ENCODE measurements at places on chromosomes 6 and 20.

- no peak for DNase-seq
Observed at GRCh38 chr6:122069932-122070331, 329.5 kb upstream of the HSF2 start.

GRCh38 chr20:53831812-53832211 is 238.2 kb upstream of the ZNF217 start:
- no peak for DNase-seq

DNA sequence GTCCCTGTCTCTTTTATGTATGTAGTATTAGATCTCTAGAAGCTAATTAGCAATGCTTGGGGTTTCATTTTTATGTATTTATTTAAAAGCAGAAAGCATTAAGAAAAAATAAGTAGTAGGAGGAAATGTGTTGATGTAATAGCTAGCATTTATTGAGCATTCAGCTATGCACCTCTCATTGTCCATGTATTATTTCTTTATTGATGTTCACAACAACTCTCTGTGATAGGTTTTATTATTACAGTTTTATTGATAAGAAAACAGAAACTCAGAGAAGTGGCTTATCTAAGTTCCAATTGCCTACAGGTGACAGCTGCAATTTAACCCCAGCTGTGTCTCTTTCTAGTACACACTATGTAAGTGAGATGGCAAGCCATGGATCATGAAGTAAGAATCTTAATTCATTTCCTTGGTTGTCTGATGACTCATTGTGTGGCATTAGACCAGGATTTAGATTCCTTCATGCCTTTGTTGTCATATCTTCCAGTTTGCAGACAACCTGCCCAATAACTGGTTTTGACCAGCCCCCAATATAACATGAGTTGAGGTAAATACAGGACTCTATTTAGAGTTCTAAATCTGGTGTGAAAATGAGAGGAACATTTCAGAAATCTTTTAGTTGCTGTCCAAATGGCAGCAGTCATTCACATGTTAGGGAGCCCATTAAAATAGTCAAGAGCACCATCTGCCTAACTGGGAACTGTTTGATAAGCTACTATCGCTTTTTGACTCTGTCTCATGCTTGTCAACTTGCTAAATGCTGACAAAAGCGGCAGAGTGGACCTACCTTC is 170.8 kb upstream of the PHACTR1 start:
- DNase-seq = no peak

GRCh38 chr20:34549291-34549928 is 9.1 kb upstream of the MAP1LC3A start:
- DNase-seq = peak; percentile 18

GRCh38 chr20:62066983-62067433 is 1.3 kb upstream of the TAF4 start:
- DNase-seq = no peak

GRCh38 chr20:12237772-12238171 is 320.1 kb downstream of the BTBD3 start:
- no peak for DNase-seq

- no peak for DNase-seq
Observed at GRCh38 chr20:59723607-59724456, 119.5 kb downstream of the PHACTR3 start.

DNA sequence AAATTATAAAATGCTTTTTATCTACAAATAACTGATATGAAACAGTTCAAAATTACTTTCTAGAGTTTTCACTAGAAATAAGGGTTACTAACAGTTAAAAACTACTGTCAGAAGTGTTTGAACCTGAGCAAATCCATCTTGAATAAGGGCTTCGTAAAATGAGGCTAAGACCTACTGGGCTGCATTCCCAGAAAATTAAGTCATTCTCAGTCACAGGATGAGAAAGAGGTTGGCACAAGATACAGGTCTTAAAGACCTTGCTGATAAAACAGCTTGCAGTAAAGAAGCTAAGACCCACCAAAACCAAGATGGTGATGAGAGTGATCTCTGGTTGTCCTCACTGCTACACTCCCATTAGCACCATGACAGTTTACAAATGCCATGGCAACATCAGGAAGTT is 93.7 kb downstream of the PLG start:
- DNase-seq = no peak

DNA sequence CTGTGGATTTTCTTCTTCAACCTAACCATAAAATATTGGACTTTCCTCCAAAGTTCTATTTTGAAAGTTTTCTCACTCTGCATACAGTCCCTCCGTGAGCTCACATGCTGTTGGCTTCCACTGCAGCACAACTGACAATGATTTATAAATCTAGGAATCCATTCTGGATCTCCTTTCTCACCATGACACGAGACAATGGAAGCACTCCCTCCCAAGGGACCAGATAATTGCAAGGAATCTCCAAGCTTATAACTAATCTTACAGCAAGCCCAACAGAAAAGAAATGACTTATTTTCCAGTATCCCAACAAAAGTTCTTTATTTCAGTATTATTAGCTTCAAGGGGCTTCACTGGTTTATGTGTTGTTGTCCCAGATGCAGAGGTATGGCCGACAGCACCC is 729.0 kb downstream of the RFPL4B start:
- no peak for DNase-seq

DNA sequence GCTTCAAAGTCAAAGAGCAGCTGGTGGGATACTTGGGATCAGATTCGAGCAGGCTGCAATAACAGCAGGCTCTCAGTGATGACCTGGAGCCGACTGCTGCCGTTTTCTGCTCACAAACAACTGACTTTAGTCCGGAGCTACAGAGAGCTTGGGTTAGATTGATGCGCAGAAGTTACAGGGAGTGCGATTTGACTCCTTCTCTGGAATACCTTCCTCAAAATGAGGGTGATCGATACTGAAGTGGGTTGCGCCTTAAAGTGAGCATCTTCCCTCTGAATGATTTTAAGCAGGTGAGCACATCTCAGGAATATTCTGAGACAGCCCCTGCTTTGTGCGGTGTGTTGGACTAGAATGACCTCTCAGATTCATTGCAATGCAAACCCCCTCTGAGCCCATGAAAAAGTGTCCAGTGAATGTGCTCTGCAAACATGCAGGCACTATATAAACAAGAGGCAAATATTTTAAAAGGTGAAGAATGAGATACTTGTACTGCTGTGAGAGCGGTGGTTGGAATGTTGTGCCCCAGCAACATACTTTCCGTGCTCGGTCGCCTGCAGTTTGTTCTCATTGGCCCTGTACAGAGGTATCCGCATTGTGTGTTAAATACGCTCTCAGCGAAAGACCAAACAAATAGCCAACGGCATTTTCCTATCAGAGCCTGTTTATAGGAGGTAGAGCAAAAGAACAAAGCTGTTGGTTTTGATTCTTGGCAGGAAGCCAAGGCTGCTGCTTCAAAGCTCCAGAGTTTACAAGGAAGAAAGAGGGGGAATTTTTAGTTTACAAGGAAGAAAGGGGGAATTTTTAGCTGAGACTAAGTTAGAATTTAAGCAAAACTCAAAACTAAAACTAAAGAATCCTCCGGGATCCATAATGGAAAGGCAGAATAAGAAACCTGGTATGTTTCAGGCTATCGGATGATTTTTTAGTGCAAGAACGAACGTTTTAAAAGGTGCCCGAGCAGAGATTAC is 67.7 kb downstream of the PHACTR2 start:
- peak; percentile 56 for DNase-seq

Data from COR-L47 (cell line).